ENCODE measurements at places on chromosomes 3 and 15. TPM values are rescaled to one million over a fixed set of nuclear protein-coding genes. Genes with fewer than 3 reads are reported as not detected.

CPLX3 gene
- not detected for total RNA-seq

DNA sequence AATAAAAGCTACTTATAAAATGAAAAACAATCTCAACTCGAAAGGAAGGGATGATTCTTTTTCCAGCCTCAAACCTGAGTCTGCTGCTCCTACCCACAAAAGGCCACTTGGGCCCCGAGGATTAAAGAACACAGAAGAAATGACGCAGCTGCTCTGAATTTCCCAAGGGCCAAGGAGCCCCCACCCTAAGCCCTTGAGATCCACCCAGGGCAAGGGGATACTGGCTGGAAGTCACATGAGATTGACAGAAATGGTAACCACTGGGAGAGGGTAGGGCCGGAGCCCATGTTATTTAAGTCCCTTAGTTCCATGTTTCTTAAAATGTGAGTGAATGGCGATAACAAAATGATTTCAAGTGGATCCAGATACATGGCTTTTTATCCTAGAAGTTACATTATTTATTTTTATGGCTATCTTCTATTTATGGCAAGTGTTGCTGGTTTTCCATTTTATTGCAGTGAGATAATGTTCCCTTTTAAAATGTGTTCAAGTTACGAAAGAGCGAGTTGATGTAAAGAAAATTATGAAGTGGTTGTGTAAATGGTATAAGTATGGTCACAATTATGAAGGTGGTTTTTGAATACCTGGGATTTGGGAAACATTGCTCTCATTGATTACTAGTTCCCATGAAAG, 16.8 kb downstream of the IGDCC4 start:
- no peak for DNase-seq

GRCh38 chr3:18770800-18771199, 345.7 kb upstream of the SATB1 start:
- DNase-seq = no peak

GRCh38 chr15:65068403-65068788, 605 bp upstream of the RASL12 start:
- DNase-seq = no peak

- no peak for DNase-seq
Observed at GRCh38 chr15:51536965-51537574, 85.5 kb downstream of the DMXL2 start.

GRCh38 chr3:116886202-116886893, 176.8 kb downstream of the TUSC7 start:
- no peak for DNase-seq

GRCh38 chr3:102329066-102329465, 105.7 kb upstream of the ZPLD1 start:
- DNase-seq = no peak

GRCh38 chr3:110969229-110970211, 102.1 kb upstream of the NECTIN3 start:
- no peak for DNase-seq

DNA sequence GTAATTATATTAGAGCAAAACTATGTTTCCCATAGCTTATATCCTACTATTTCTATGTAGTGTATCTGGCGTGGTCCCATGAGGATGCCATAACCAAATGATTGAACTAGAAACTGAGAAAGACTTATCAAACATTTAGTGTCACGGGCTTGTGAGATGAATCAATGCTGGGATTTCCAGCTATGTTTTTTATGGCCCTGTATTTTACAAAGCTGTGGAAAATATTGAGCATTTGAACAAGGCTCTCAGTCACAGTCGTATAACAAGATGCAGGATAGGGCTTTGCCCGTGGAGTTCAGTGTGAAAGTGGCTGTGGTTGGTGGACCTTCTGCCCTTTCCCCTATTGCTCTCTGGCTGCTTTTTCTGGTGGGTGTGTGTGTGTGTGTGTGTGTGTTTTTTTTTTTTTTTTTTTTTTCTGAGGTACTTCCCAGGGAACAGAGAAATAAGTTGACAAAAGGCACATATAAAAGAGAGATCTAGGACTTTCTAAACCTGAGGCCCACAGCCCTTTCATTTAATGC, 60.7 kb downstream of the CACNA1D start:
- DNase-seq = no peak

DNA sequence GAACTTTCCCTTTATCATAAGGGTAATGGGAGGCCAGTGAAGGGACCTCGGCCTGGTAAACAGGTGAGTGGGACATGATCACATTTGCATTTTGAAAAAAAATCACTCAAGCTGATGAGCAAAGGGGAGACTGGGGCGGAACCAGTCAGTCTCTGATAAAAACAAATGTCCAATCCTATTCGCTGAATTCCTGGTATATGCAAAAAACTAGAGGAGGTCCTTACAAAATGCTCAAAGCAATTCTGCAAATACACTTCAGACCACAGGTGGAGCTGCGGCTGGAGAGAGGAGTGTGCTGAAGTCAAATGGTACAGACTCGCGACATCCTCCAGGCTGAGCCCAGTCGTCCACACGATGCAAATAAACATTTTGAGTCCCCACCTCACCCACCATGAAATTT, 166.7 kb downstream of the FOXP1 start:
- DNase-seq = no peak

DNA sequence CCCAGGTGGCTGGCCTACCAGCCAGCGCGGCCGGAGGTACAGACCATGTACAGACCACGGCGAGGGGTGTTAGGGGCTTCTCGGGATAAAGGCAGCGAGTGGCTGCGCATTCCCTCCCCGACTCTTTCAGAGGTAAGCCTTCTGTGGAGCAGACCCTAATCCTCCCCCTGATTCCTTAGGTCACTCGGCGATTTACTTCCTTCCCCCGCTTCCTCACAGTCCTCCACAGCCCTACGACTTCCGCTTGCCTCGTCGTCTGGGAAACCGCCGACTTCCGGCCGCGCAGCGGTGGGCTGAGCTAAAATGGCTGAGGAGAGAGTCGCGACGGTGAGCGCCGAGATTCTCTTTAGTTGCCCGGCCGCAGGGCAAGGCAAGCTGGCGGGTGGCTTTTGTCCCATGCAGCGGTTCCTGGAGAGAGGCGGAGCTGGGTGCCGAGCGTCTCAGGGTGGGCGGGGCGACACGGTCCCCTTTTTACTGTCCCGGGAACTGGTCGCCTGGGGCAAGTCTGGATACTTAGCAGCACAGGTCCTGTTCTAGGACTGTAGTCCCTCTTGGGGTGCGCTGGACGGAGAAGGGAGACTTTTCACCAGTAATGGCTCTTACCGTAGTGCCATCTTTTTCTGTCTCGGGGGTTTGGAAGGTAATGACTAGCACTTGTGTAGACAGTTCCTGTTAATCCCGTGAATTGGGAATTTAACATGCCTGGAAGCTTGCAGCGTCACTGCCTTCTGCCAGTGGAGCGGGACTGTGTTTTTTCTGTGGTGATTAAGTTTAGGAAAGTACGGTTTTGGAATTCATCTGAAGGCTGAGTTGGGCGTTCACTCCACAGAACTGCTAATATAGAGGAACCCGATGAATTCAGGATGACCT, at the start of the genes BBS4 and HIGD2B:
Gene BBS4, plus strand, starts transcription at position 283 of the 870 bp plus-strand sequence. Its CDS starts 21 bp downstream, at position 304.
Gene HIGD2B, minus strand, starts transcription at position 258 of the 870 bp plus-strand sequence. CDS start 9,808 bp downstream, outside the sequence.
- DNase-seq = peak; percentile 91

DNA sequence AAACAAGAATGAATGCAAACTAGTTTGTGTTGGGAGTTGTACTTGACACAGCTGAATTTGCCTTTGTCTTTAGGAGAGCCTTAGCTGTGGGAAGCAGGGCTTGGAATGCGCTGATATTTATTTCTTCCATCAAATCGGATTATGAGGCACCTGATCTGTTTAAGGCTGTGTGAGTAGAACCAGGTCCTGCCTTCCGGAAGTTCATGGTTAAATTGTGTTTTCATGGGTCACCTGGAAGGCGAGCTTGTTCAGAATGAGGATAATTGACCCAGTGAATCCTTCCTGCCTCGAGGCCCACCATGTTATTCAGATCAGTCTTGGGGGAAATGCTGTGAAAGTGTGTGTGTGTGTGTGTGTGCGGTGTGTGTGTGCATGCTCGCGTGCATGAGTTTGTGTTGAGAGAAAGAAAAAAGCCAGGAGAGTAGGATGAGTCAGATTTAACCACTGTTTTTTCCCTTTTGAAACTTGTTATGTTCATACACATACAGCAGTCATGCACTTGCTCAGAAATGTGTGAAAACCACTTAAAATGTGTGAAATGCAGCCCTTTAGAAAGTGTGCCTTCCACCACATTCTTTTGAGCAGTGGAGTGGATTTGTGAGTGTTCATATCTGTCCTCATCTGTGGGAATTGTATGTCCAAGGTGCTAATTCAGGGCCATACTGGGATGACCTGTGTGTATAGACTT, 36.7 kb downstream of the SMAD3 start:
- no peak for DNase-seq

- no peak for DNase-seq
Observed at GRCh38 chr15:60788692-60789103, 309.8 kb upstream of the ICE2 start.

GRCh38 chr15:63420333-63420747, 38.7 kb upstream of the CA12 start:
- no peak for DNase-seq

PTX3 gene
- total RNA-seq = 2.1 TPM

B3GNT5 gene
- 20.3 TPM for total RNA-seq

DNA sequence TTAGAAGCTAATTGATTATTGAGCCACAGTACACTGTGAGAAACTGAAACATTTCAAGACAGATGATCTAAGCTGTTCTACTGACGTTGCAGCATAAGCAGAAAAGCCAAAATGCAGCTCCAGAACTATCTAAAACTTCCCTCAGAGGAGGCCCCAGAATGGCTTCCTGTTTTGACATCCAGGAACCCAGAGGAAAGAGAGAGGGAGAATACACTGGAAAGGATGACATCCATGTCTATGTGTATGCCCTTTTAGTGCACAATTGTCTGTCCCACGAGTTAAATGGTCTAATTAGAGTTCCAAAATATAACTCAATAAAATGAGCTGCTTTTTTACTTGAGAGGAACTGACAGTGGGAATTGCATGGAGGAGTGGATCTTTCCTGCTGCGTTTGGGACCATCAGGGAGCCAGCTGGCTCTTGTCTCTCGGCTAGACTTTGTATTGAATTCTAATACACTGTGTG, 688.1 kb downstream of the ZNF385D start:
- no peak for DNase-seq

NRG4 gene
- 16.3 TPM for total RNA-seq

- no peak for DNase-seq
Observed at GRCh38 chr3:66272016-66272415, 51.2 kb downstream of the SLC25A26 start.

KCNMB2 gene
- not detected for total RNA-seq

GRCh38 chr3:85003479-85003878, 44.7 kb downstream of the CADM2 start:
- no peak for DNase-seq

- peak; percentile 82 for DNase-seq
Observed at GRCh38 chr3:57971975-57972374, 36.2 kb upstream of the FLNB start.

CEMIP gene
- 0.23 TPM for total RNA-seq

GRCh38 chr3:87175732-87176131, 51.4 kb upstream of the CHMP2B start:
- no peak for DNase-seq

ADAMTS17 gene
- total RNA-seq = 10.6 TPM

- no peak for DNase-seq
Observed at GRCh38 chr15:32774022-32774421, 56.2 kb downstream of the GREM1 start.

ARID3B gene
- total RNA-seq = 5.6 TPM

Measured in ureter (tissue), 1 donor.